ENCODE measurements at places on chromosomes 3 and 15. TPM values are rescaled to one million over a fixed set of nuclear protein-coding genes. Genes with fewer than 3 reads are reported as not detected.

PARP15 gene
- 24.4 TPM for polyA plus RNA-seq

HPS3 gene
- 67.0 TPM for polyA plus RNA-seq

GRCh38 chr3:179266701-179267211 is 15.8 kb upstream of the KCNMB3 start:
- H3K27ac ChIP-seq = peak overlapping the region; percentile 81
- H3K36me3 ChIP-seq = no peaks in the 10 kb centered on the region
- no peaks in the 10 kb centered on the region for H3K27me3 ChIP-seq
- H3K4me3 ChIP-seq = peak overlapping the region; percentile 89
- peaks cover 44% of the 10 kb centered on the region for H3K4me1 ChIP-seq

DNA sequence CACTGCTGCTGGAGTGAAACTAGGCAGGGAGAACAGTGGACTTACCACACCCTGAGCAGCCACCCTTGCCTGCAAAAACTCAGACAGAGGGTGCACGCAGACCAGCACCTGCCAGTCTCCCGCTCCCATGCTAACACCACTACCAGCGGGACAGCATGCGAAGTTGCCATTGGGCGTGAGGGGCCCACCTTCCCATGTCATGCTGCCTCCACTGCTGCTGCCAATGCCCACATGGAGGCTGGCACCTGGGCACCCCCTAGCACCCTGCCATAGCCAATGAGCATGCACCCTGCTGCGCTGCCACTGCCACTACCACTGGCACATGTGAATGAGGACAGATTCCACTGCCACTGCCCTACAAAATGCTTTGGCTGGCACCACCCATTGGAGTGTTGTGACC is 19.7 kb upstream of the MINAR1 start:
- H3K27ac ChIP-seq = no peak overlapping the region
- no peak overlapping the region for H3K4me3 ChIP-seq
- H3K27me3 ChIP-seq = peaks cover 7% of the 10 kb centered on the region
- H3K4me1 ChIP-seq = no peaks in the 10 kb centered on the region
- no peak for DNase-seq

DNA sequence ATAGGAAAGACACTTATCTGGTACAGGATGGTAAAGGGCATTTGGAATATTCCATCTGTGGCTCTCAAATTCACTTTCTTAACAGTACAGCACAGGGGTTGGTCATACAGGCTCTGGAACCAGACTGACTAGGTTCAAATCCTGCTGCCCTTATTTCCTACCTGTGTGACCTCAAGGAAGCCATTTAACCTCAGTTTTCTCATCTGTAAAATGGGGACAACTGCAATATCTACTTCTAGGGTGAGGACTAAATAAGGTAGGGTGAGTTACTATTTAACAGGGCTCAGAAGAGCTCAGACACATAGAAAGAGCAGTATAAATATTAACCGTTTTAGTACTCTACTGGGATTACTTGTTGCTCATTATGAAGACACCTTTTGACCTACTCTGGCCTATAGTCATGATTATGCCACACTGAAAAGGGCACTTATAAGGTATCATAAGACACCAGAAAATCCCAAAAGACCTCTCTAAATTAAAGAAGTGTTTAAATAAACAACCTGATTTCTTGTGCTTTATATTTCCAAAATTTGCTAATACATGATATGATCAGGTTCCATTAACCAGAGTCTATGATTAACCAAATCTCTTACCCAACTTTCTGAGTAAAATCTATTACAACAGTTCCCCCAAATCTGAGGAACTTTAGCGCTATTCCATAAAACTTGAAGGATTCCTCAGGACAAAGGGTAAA is 6.5 kb downstream of the RFTN1 start:
- no peak for DNase-seq
- peaks cover 91% of the 10 kb centered on the region for H3K4me1 ChIP-seq
- H3K27me3 ChIP-seq = no peaks in the 10 kb centered on the region
- H3K27ac ChIP-seq = peak overlapping the region; percentile 22
- no peak overlapping the region for H3K4me3 ChIP-seq

DNA sequence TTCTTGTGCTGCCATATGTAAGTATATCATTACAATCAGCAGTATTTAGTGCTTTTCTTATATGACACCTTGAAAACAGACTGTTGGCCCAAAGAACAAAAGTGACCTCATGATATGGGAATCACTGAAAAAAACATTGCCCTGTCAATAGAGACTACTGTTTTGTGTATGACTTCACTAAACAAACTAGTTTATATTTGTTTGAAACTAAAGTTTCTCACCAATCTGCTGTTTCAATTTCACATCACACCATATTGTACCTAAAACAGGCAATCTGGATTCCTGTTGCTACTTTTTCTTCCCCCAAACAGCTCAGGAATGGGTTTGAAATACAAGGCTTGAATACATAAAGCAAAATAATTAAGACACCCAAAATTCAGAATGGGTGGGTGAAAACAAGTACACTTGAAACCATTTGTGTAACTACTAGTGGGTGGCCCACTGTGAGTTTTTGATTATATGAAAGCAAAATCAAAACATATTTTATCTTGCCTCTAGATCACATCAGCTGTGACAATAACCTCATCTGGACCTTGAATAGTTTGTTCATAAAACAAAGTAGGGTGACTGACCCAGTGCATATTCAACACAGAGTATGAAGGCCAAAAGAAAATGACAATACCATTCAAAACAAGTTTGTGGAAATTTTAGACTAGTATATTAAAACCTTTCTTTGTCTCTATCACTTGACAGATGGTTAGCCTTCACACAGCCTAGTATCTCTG is 5.9 kb downstream of the ZBTB20 start:
- no peak for DNase-seq
- H3K4me3 ChIP-seq = no peak overlapping the region
- peaks cover 23% of the 10 kb centered on the region for H3K4me1 ChIP-seq
